ENCODE measurements at places on chromosomes 3 and 15. TPM values are rescaled to one million over a fixed set of nuclear protein-coding genes. Genes with fewer than 3 reads are reported as not detected.

TNIK gene
- polyA plus RNA-seq = 6.5 TPM

CCRL2 gene
- 1.6 TPM for polyA plus RNA-seq

GASK1A gene
- polyA plus RNA-seq = 10.5 TPM

ELP6 gene
- 30.7 TPM for polyA plus RNA-seq

COL8A1 gene
- polyA plus RNA-seq = 26.4 TPM

SNX22 gene
- polyA plus RNA-seq = 1.1 TPM

TBC1D23 gene
- 16.2 TPM for polyA plus RNA-seq

USP8 gene
- 34.5 TPM for polyA plus RNA-seq

SCAANT1 gene
- polyA plus RNA-seq = not detected

MYL3 gene
- 4.0 TPM for polyA plus RNA-seq

BCL2A1 gene
- polyA plus RNA-seq = 1.8 TPM

CTXN2 gene
- 0.06 TPM for polyA plus RNA-seq

PPP1R2 gene
- 47.7 TPM for polyA plus RNA-seq

FBXO22 gene
- 16.9 TPM for polyA plus RNA-seq

GOLGA8G gene
- polyA plus RNA-seq = not detected

PRR20G gene
- polyA plus RNA-seq = not detected

ATOSA gene
- polyA plus RNA-seq = 24.1 TPM

ADAM10 gene
- polyA plus RNA-seq = 45.6 TPM

CPNE9 gene
- 0.18 TPM for polyA plus RNA-seq

TJP1 gene
- 38.7 TPM for polyA plus RNA-seq

ASTE1 gene
- polyA plus RNA-seq = 6.3 TPM

COL6A6 gene
- polyA plus RNA-seq = 0.04 TPM

CNBP gene
- polyA plus RNA-seq = 517 TPM

FAM81A gene
- 0.48 TPM for polyA plus RNA-seq

SLC51A gene
- polyA plus RNA-seq = 0.23 TPM

ARNT2 gene
- polyA plus RNA-seq = 6.3 TPM

CLDN16 gene
- polyA plus RNA-seq = 0.16 TPM

Data from urinary bladder (tissue), 4 donors.